Activated CD4-positive, alpha-beta T cell treated with anti-CD3 and anti-CD28 coated beads for 36 hours (primary cell): ENCODE measurements at places on chromosomes 5 and 9. TPM values are rescaled to one million over a fixed set of nuclear protein-coding genes. Genes with fewer than 3 reads are reported as not detected.

DNA sequence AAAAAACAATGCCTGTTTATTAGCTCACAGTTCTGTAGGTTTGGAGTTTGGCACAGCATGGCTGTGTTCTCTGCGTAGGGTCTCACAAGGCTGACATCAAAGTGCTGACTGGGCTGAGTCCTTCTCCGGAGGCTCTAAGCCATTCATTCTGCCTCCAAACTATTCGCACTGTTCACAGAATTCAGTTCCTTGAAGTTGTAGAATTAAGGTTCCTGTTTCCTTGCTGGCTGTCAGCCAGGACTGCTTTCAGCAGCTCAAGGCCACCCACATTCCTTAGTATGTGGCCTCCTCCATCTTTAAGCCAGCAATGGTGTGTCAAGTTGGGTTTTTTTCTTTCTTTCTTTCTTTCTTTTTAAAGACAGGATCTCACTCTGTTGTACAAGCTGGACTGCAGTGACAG, 161.9 kb downstream of the CDH6 start:
- H3K27me3 ChIP-seq: peaks cover 5% of the 10 kb centered on the region
- H3K36me3 ChIP-seq: no peaks in the 10 kb centered on the region
- H3K4me3 ChIP-seq: no peak overlapping the region
- no peak for DNase-seq

- H3K4me3 ChIP-seq: no peak overlapping the region
- no peaks in the 10 kb centered on the region for H3K36me3 ChIP-seq
- no peaks in the 10 kb centered on the region for H3K4me1 ChIP-seq
- no peak for DNase-seq
- no peaks in the 10 kb centered on the region for H3K27me3 ChIP-seq
Measured at GRCh38 chr5:98042521-98042920, 730.9 kb upstream of the RGMB start.

GRCh38 chr5:145858959-145859358, 13.9 kb downstream of the GRXCR2 start:
- peaks cover 11% of the 10 kb centered on the region for H3K27me3 ChIP-seq
- no peak overlapping the region for H3K4me3 ChIP-seq
- no peaks in the 10 kb centered on the region for H3K36me3 ChIP-seq
- no peak for DNase-seq
- peaks cover 4% of the 10 kb centered on the region for H3K4me1 ChIP-seq

DNA sequence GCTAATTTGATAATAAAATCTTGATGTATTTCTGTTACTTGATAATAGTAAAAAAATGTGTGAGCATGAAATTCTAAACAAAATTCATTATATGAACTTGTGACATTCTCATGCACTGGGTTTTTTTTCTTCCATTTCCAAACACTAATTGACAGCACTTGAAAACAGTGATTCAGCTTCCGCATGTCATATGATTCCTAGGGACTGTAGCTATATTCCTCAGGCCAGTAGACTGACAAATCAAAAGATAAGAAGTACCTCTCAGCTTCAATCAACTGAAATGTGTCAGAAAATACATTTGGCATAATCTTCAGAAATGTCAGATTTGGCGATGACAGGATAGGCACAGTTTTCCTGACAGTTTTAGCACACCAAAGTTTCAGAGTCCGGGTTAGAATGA, 52.5 kb downstream of the EFNA5 start:
- H3K4me3 ChIP-seq: no peak overlapping the region
- H3K27ac ChIP-seq: no peak overlapping the region
- no peak for DNase-seq

GRCh38 chr5:143074414-143074996, 304.3 kb downstream of the ARHGAP26 start:
- no peak overlapping the region for H3K27ac ChIP-seq
- peaks cover 12% of the 10 kb centered on the region for H3K36me3 ChIP-seq
- no peaks in the 10 kb centered on the region for H3K4me1 ChIP-seq
- H3K27me3 ChIP-seq: no peaks in the 10 kb centered on the region
- no peak for DNase-seq

- no peak overlapping the region for H3K4me3 ChIP-seq
- H3K36me3 ChIP-seq: no peaks in the 10 kb centered on the region
- peaks cover 4% of the 10 kb centered on the region for H3K4me1 ChIP-seq
Measured at GRCh38 chr9:101706261-101706798, 32.1 kb downstream of the GRIN3A start.

GRCh38 chr9:22049411-22049810, 40.3 kb upstream of the CDKN2B start:
- no peaks in the 10 kb centered on the region for H3K36me3 ChIP-seq
- peaks cover 30% of the 10 kb centered on the region for H3K4me1 ChIP-seq
- no peak for DNase-seq
- H3K27ac ChIP-seq: no peak overlapping the region
- H3K27me3 ChIP-seq: peaks cover 16% of the 10 kb centered on the region
- no peak overlapping the region for H3K4me3 ChIP-seq

DNA sequence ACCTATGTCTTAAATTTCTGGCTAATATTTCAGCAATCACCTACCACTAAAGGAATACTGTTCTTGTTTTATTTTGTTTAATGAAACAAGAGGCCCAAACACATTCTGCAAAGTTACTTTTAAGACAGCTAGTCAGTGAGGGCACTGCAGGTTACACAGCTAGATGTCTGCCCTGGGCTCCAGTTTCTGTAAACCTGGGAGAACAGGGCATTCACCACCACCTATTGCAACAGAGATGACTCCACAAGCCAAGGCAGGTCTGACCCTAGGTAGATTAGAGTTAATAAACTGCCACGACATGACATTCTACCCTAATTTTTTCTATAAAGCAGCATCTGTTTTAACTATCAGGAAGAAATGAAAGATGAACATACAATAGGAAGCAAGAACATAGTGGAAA, 90.8 kb downstream of the SLF1 start:
- no peak overlapping the region for H3K27ac ChIP-seq
- no peak overlapping the region for H3K4me3 ChIP-seq
- H3K27me3 ChIP-seq: no peaks in the 10 kb centered on the region
- no peaks in the 10 kb centered on the region for H3K4me1 ChIP-seq
- peaks cover 14% of the 10 kb centered on the region for H3K36me3 ChIP-seq
- no peak for DNase-seq

- H3K4me3 ChIP-seq: no peak overlapping the region
- no peak overlapping the region for H3K27ac ChIP-seq
- H3K27me3 ChIP-seq: peaks cover 2% of the 10 kb centered on the region
- no peaks in the 10 kb centered on the region for H3K36me3 ChIP-seq
Measured at GRCh38 chr5:95986937-95987520, 25.4 kb upstream of the ELL2 start.

GRCh38 chr5:167167191-167167795, 1124.2 kb upstream of the WWC1 start:
- no peak for DNase-seq
- H3K27ac ChIP-seq: no peak overlapping the region
- H3K27me3 ChIP-seq: no peaks in the 10 kb centered on the region
- H3K4me3 ChIP-seq: no peak overlapping the region

GRCh38 chr5:1322036-1322900, 22.6 kb downstream of the CLPTM1L start:
- no peaks in the 10 kb centered on the region for H3K27me3 ChIP-seq
- H3K4me3 ChIP-seq: no peak overlapping the region
- no peak for DNase-seq
- peaks cover 3% of the 10 kb centered on the region for H3K4me1 ChIP-seq

GRCh38 chr5:114952876-114953275, 216.8 kb downstream of the TRIM36 start:
- DNase-seq: no peak
- H3K4me3 ChIP-seq: no peak overlapping the region
- no peaks in the 10 kb centered on the region for H3K27me3 ChIP-seq
- H3K27ac ChIP-seq: no peak overlapping the region

GRCh38 chr9:68949271-68950000, 64.5 kb downstream of the PRKACG start:
- H3K36me3 ChIP-seq: peaks cover 2% of the 10 kb centered on the region
- peaks cover 13% of the 10 kb centered on the region for H3K27me3 ChIP-seq
- H3K4me1 ChIP-seq: peaks cover 42% of the 10 kb centered on the region
- peak overlapping the region; percentile 48 for H3K27ac ChIP-seq
- peak; percentile 55 for DNase-seq
- H3K4me3 ChIP-seq: no peak overlapping the region

GRCh38 chr9:114472765-114473446, 32.4 kb downstream of the WHRN start:
- H3K4me1 ChIP-seq: peaks cover 8% of the 10 kb centered on the region
- no peaks in the 10 kb centered on the region for H3K36me3 ChIP-seq
- DNase-seq: no peak
- H3K4me3 ChIP-seq: no peak overlapping the region

DNA sequence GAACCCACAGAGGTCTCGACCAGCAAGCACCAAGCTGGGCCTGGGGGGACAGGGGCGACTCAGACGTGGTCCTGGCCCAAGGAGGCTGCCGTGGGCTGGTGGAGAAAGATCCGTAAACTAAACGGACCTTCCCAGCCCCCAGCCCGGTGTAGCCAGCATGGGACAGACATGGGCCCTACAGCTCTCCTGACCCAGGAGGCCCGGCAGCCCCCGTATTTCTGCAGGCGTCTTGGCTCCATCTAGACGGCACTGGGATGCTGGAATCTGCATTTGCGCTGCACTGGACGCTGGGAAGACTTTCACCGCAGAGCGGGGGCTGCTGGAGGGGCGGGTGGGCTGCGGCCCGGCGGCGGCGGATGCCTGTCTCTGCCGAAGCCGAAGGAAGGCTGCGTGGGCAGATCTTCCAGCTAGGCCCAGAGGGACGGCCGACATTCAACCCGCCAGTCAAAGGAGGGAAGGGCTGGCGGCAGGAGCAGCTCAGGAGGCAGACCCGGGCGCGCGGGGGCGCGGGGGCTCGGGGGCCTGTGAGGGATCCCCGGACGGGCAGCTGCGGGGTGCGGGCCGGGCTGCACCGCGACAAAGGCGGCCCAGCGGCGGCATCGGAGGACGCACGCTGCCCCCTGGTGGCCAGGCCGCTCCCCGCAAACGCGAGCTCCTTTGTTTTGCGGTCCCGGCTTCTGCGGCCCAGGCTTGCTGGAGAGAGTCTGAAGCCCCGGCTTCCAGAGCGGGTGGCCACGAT, 266.2 kb downstream of the NSG2 start:
- peaks cover 27% of the 10 kb centered on the region for H3K27me3 ChIP-seq
- H3K4me3 ChIP-seq: no peak overlapping the region
- H3K27ac ChIP-seq: no peak overlapping the region
- no peaks in the 10 kb centered on the region for H3K4me1 ChIP-seq

DNA sequence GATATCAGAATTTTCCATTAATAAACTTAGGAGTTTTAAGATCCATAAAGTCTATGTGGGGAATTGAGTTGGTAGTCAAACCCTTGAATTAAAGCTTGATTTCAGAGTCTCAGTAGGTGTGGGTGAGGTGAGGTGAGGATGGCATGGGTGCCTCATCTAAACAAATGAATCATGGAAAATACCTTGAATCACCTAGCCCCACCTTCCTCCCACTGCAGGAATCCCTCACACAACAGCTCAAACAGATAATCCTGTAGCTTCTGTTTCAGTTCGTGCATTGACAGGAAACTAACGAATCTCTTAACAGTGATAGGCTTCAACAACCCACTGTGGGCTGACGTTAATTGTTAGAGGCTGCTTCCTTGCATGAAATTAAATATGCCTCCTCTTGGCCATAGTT, 185.0 kb downstream of the SREK1 start:
- no peak overlapping the region for H3K4me3 ChIP-seq
- DNase-seq: peak; percentile 62
- peaks cover 23% of the 10 kb centered on the region for H3K4me1 ChIP-seq
- no peaks in the 10 kb centered on the region for H3K36me3 ChIP-seq
- H3K27me3 ChIP-seq: peaks cover 5% of the 10 kb centered on the region

DNA sequence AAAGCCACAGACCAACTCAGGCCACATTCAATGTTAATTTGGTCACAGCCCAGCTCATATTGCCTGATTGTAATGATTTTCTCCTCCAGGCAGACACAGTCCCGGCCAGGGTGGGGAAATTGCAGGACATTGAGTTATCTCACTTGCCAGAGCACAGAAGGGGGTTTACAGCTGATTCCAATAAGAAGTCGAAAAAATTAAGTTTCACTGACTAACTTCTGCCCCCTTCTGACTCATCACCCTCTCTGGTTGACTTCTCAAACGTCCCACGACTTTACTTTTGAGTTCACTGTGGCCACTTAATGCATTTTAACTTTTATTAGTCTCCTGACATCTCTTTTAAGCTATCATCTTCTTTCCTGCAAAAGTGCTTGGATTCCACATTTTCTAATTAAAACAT, 321.4 kb upstream of the WWC1 start:
- no peak for DNase-seq
- no peaks in the 10 kb centered on the region for H3K36me3 ChIP-seq
- no peak overlapping the region for H3K27ac ChIP-seq
- H3K4me3 ChIP-seq: no peak overlapping the region

- no peaks in the 10 kb centered on the region for H3K27me3 ChIP-seq
- H3K4me1 ChIP-seq: peaks cover 9% of the 10 kb centered on the region
- no peak overlapping the region for H3K27ac ChIP-seq
Measured at GRCh38 chr9:113238202-113238858, 17.0 kb downstream of the SLC31A1 start.

- H3K27me3 ChIP-seq: no peaks in the 10 kb centered on the region
- H3K36me3 ChIP-seq: no peaks in the 10 kb centered on the region
- no peaks in the 10 kb centered on the region for H3K4me1 ChIP-seq
- no peak overlapping the region for H3K4me3 ChIP-seq
Measured at GRCh38 chr9:81844131-81844567, 84.1 kb upstream of the SPATA31D4 start.

DNA sequence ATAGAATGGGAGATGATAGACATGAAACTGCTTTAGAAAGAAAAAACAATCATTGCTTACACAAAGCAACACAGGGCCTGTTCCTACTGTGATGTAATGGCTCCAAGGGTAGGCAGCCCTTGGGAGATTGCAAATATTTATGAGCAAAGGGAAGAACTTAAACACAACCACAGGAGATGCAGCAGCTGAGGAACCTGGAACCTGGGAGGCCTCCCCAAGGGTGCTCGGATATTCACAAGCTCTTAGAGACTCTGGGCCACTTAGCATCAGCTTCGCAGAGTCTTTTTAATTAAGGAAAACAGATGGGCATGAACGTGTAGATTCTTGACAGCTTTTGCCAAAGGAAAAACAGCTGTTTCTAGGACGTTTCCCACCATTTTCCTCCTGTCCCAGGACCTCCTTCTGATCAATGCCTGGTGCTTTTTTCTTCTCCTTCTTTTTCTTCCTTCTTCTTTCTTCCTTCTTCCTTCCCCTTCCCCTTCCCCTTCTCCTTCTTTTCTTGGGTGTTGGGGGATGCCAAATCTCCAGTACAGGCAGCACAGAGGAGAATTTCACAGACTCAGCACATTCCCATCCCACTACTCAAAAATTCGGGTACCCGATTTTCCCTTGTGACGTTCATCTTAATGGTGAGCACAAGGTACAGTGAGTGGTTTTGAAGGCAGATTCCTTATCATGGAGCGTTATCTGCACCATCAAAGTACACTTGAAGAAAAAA, 28.1 kb upstream of the TCF7 start:
- H3K4me1 ChIP-seq: peaks cover 84% of the 10 kb centered on the region
- H3K27me3 ChIP-seq: peaks cover 1% of the 10 kb centered on the region
- peak overlapping the region; percentile 93 for H3K27ac ChIP-seq
- H3K4me3 ChIP-seq: peak overlapping the region; percentile 46
- H3K36me3 ChIP-seq: peaks cover 5% of the 10 kb centered on the region

The GRXCR2 gene
- total RNA-seq: not detected

The FGF10 gene
- not detected for total RNA-seq

The CDH9 gene
- not detected for total RNA-seq

The GARIN3 gene
- total RNA-seq: 0.79 TPM

The LCN15 gene
- not detected for total RNA-seq

The ACSL6 gene
- total RNA-seq: 3.3 TPM

The TSSK1B gene
- total RNA-seq: not detected

The TLX3 gene
- not detected for total RNA-seq

The C5orf63 gene
- 12.0 TPM for total RNA-seq

The THBS4 gene
- total RNA-seq: 2.1 TPM

The INSL6 gene
- total RNA-seq: not detected

The FAM78A gene
- 52.3 TPM for total RNA-seq
